Suprapubic skin (tissue), 4 donors: ENCODE measurements at places on chromosomes 4 and X. TPM values are rescaled to one million over a fixed set of nuclear protein-coding genes. Genes with fewer than 3 reads are reported as not detected.

The FGB gene
- total RNA-seq = not detected

DNA sequence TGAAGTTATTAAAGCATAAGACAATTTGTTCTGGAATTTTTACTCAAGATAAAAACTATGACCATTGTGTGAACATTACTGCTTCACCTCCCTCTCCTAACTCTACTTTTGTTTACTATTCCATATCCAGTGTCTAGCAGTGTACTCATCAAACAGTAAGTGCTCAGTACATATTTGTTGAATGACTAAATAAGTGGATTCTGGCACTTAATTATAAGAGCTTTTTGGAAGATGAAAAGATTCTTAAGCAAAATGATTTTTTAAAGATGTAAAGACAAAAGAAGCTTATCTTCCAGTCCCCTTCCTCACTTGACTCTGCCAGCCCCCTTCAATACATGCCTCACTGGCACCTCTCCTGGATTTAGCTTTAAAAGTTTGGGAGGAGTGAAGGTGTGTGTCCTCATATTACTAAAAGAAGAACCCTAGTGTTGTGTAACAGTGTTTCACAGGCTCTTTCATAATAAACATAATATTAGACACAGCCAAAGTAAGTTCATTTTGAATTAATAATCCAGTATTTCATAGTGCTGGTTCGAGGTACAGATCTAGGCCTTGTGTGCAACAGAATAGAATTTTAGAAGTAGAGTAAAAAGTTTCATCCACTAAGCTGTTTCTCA, 53.0 kb downstream of the GAB1 start:
- no peak for DNase-seq

GRCh38 chr4:123651536-123652180, 255.1 kb downstream of the SPRY1 start:
- DNase-seq = no peak

- DNase-seq = no peak
These were observed 480.9 kb upstream of the IGFBP7 start for GRCh38 chr4:57591073-57591472.

The CTAG1B gene
- total RNA-seq = not detected

The GIMD1 gene
- total RNA-seq = not detected
